IMR-90 (cell line): ENCODE measurements at places on chromosomes 11 and 22. TPM values are rescaled to one million over a fixed set of nuclear protein-coding genes. Genes with fewer than 3 reads are reported as not detected.

- no peak overlapping the region for H3K4me3 ChIP-seq
- no peak for DNase-seq
- no peaks in the 10 kb centered on the region for H3K4me1 ChIP-seq
- H3K27ac ChIP-seq, result no peak overlapping the region
- H3K36me3 ChIP-seq, result no peaks in the 10 kb centered on the region
Observed at GRCh38 chr22:45094825-45095224, 68.9 kb upstream of the NUP50 start.

Gene TCF20
- 20.0 and 23.7 TPM in 2 replicates for total RNA-seq

- peak overlapping the region; percentile 94 for H3K27ac ChIP-seq
- H3K27me3 ChIP-seq, result no peaks in the 10 kb centered on the region
- peaks cover 46% of the 10 kb centered on the region for H3K36me3 ChIP-seq
- DNase-seq, result peak; percentile 91
- no peak overlapping the region for H3K4me3 ChIP-seq
- peaks cover 18% of the 10 kb centered on the region for H3K4me1 ChIP-seq
Observed at GRCh38 chr11:46686886-46687795, 13.3 kb downstream of the ARHGAP1 start.

- no peaks in the 10 kb centered on the region for H3K27me3 ChIP-seq
- no peak overlapping the region for H3K27ac ChIP-seq
- no peak for DNase-seq
- H3K36me3 ChIP-seq, result no peaks in the 10 kb centered on the region
- no peak overlapping the region for H3K4me3 ChIP-seq
Observed at GRCh38 chr22:28999510-28999909, 62.1 kb downstream of the C22orf31 start.

DNA sequence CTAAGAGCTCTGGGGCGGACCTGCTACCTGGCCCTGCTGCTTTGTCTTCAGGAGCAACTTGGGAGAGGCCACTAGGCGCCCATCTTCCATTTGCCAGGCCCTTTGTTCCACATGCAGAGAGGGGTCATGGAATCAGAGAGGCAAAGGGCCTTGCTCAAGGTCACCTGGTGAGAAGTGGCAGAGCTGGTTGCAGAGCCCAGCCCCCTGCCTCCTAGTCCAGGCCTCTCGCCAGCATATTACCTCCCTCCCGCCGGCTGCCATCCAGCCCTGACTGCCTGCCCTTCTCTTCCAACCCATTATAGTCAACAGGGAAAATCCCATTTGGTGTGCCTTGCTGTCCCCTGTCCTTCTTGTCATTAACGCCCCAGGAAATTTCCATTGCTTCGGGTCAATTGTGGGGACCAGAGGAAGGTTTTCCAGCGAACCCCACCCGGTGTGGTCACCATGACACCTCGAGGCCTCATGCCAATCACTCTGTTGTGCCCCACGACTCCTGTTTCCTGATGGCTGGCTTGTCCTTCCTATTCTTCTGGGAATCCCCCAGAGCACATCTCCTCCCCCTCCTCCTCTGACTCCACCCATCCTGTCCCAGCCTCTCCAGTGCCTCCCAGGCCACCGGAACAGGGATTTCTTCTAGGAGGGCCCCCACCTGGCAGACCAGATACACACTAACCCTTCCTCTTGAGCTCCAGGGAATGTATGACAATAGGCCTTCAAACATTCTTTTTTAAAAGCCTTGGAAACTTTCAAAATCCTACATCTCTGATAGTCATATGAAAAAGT is 77.0 kb downstream of the NECTIN1 start:
- H3K36me3 ChIP-seq, result no peaks in the 10 kb centered on the region
- peaks cover 22% of the 10 kb centered on the region for H3K27me3 ChIP-seq
- DNase-seq, result no peak
- no peak overlapping the region for H3K27ac ChIP-seq
- H3K4me3 ChIP-seq, result no peak overlapping the region
